Caki2 (cell line): ENCODE measurements at places on chromosomes 5 and 9. TPM values are rescaled to one million over a fixed set of nuclear protein-coding genes. Genes with fewer than 3 reads are reported as not detected.

Gene TMEM215
- not detected in 2 replicates for total RNA-seq

Gene IRX2
- not detected in 2 replicates for total RNA-seq

Gene GPX3
- 80.4 and 92.6 TPM in 2 replicates for total RNA-seq

Gene ADAMTS2
- total RNA-seq: 4.1 and 5.0 TPM in 2 replicates

Gene STPG3
- not detected in 2 replicates for total RNA-seq

Gene ITK
- total RNA-seq: not detected in 2 replicates

Gene HAND1
- not detected in 2 replicates for total RNA-seq

Gene MYMK
- not detected in 2 replicates for total RNA-seq

Gene NUTM2F
- not detected in 2 replicates for total RNA-seq

Gene FOXD4L6
- total RNA-seq: not detected in 2 replicates

Gene EGR1
- total RNA-seq: 0.75 and 1.0 TPM in 2 replicates

Gene GRIN1
- not detected in 2 replicates for total RNA-seq

Gene RNF180
- not detected in 2 replicates for total RNA-seq
